ENCODE measurements at places on chromosomes 6 and 20.

DNA sequence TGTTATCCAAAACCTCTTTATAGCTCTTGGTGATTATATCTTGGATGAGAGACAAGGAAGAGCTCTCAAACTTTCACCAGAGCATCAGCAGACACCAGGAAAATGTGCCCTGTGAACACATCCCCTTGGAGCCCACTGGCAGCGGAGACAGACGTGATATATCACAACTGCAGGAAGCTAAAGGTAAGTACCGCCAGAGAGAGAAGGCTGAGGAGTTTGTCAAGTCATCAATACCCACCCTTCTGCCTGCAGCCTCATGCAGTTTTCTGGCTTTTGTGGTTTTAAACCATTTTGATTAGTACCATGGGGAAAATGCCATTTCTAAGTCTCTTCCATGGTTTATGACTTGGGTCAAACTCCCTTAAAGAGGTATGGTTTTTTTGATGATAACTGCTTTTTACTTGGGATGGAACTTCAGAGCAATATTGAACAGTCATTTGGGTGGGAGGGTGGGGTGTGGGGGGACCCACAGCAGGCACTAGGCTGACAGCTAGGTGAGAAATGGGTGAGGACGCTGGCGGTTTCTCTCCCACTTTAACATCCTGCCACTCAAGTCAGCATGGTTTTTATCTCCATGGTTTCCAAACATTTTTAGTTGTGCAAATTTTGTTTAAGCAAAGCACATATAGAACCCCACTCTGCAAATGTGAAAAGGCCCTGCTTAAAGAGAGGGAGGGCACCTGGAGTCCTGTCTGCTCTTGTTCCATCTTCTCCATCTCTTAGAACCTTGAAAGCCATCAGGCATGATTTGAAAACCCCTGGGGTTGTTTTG is 108.4 kb downstream of the SCML4 start:
- no peak for DNase-seq

DNA sequence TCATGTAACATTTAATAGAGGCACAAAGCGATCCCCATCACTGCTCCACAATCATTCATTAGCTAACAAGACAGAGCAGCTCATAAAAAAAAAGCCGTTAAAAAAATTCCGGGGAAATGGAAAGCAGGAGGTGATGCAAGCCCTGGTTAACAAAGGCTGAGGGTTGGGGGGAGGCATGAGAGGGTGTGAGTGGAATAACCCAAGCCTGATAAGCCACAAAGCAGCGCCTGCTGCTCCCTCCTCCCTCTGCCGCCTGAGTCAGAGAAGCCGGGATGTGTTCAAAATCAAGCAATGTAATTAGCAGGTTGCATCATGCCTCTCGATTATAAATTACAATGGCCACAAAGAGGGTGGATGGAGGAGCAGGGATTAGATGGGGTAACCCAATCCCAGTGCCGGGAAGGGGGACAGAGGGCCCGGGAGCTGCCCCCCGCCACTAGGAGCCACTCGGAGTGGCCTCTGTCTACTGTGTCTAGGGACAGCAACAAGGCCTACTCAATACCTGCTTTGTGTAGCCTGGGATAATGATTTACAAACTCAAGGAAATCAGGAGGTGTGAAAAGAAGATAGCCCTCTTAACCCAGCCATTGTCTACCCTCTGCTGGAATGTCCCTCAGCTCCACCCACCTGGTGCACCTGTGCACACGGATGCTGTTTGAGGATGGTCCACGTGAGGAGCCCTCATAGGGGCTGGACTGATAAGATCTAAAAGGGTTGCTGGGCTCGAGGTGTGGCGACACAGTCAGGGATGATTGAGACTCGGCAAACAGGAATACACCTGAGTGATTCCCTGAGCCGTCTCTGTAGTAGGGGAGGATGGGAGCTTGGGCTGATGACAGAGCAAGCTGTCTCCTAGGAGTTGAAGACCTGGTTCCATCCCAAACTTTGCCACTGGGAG is 156.9 kb downstream of the VEGFA start:
- peak; percentile 71 for DNase-seq

GRCh38 chr6:155787168-155787567 is 331.5 kb upstream of the NOX3 start:
- no peak for DNase-seq

GRCh38 chr20:2122936-2123335 is 21.3 kb downstream of the STK35 start:
- DNase-seq, result no peak

DNA sequence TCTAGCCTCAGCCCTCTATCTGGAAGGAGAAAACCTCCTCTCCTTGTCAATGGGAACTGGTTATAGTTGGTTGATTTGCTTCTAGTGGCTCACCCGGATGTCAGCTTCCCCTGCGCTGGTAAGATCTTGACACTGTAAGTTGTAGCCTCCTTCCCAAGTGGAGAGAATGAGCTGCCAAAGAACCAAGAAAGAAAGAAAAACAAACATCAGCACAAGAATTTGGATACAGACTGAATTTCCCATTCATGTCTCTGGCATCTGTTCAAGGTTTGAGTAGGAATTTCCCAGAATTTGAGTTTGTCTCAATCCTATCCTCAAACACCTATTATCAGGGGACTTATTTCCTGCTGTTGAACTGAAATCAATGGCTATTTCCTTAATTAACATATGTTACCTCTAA is 44.1 kb downstream of the ELOVL2 start:
- DNase-seq, result no peak

DNA sequence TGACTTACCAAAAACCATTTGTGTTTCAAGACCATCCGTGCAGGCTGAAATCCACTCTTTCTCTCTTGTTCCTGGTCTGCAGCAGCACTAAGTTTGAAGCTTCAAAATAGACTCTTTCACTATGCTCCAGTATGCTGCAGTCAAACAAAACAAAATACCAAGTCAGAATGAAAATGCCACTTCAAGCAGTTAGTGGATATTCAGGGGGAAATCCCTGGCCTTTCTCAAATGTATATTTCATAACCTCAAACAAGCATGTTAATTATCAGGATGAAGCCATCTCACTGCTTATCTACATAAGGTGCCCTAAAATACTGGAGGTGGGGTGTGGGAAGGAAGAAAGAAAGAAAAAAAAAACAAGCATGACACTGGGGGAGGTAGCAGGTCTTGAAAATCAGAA is 103.5 kb downstream of the ATXN1 start:
- no peak for DNase-seq

DNA sequence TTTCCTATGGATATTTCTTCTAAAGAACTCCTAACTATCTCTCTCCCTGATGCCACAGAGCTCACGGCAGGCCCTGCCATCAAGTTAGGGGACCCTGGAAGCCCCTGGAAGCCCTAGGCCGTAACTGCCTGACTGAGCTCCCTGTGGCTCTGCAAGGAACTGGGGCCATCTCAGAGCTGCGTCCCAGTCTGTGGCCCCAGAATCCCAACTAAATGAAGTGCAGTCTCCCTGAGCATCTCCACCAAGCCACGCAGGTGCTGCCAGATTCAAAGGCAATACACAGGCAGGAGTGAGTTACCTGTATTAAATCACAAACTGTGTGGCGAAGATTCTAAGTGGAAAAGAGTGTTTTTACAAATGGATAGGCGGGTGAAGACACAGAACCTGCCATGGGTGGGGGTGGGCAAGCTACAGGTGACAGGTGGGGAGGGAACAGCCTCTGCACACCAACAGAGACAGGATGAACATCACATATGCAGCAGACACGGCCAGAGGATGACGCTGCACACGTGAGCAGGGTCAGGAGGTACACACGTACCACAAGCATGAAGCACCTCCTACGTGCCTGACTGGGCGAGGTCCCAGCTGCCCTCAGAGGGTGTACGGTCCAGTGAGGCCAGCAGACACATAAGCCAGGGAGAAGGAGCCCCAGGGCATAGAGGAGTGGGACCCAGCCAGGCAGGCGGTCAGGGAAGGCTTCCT is 358.5 kb downstream of the ZFAND3 start:
- DNase-seq, result no peak

DNA sequence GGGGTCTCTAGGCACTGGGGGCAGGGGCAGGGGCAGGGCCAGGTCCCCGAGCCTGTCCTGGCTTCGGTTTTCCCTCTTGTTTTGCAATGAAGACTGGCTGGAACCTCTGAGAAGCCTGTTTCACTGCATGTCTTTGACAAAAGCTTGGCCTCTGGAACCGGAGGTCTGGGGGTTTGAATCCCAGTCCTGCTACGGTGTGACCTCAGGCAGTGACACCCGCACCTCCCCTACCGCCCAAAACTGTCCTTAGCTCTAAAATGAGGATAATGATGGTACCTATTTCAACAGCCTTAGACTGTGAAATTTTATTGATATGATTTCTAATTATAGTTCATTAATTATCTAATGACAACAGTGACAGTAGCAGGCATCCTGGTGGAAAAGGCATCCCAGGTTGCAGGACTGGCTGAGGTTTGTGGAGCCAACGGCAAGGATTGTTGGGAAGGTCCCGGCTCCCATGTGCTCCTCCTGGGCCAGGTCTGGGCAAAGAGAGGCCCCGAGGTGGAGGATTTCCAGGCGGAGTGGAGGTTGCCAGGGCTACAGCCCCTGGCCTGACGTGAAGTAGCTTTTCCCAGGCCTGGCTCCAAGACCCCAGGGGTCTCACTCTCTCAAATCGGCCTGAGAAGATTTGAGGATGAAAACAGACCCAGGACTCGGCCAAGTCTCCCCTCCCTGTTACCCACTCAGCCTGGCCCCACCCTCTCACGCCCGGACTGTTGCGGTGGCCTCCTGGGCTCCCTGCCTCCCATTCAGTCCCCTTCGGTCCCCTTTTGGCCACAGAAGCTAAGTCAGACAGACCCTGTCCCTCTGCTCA is 57.9 kb downstream of the SNAI1 start:
- DNase-seq, result no peak

GRCh38 chr6:15509335-15509933 is 153.4 kb downstream of the DTNBP1 start:
- no peak for DNase-seq

GRCh38 chr20:725491-725890 is 42.8 kb downstream of the SLC52A3 start:
- DNase-seq, result no peak

DNA sequence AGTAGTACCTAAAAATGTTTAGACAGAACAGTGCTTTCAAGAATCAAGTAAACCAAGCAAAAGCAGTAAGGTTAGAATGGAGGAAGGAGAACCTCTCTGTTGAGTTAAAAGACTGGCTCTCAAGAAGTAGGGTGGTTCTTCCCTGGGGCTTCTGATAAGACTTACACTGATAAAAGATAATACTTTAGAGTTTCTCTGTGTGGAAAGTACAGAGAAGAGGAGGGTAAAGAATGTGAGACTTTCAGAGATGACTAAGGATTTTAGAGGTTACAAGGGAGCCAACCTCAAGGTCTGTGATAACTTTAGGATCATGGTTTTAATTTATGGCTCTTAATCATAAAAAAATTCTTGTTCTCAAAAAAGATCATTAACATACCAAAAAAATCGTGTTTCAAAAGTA is 30.9 kb upstream of the ALDH8A1 start:
- DNase-seq, result no peak

- DNase-seq, result no peak
Observed at GRCh38 chr6:8839626-8840025, 404.3 kb upstream of the SLC35B3 start.

DNA sequence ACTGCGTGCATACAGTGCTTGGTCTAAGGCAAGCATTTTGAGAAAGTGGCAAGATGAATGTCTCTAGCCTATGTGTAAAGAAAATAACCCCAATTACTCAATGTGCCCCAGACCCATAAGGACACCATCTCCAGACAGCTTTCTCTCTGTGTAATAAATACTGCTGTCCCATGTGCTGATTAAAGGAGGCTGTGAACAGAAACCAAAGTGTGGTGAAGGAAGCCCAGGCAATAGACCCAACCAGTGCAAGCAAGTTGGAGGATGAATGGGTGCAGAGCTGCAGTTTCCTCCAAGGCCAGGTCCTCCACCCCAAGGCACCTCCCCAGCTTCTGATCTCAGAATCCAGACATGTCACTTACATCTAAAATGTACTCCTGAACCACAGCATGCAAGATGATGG is 60.6 kb downstream of the TRAM2 start:
- no peak for DNase-seq

- DNase-seq, result no peak
Observed at GRCh38 chr20:57779401-57780003, 69.7 kb upstream of the PMEPA1 start.

- no peak for DNase-seq
Observed at GRCh38 chr6:128694303-128695009, 174.1 kb upstream of the PTPRK start.

- peak; percentile 52 for DNase-seq
Observed at GRCh38 chr6:159608961-159609651, 83.9 kb downstream of the SOD2 start.

- DNase-seq, result no peak
Observed at GRCh38 chr6:73870907-73871306, 174.9 kb downstream of the CD109 start.

DNA sequence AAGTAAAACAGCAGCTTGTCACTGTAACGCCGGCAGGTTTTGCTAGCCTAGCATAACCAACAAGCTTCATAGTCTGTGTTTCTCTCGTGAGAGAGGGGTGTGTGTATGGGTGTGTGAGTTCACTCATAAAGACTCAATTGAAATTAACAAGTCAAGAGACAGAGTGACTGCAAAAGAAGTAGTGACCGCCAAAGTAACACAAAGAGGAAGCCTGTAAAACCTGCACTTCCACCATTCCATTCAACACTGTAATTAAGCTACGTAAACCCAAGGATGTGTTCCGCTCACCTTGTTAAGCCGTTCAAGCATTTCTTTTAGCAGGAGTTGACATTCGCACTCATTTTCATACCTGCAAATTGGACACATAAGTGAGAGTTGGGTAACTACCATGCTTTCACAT is 6.6 kb downstream of the BFSP1 start:
- no peak for DNase-seq

DNA sequence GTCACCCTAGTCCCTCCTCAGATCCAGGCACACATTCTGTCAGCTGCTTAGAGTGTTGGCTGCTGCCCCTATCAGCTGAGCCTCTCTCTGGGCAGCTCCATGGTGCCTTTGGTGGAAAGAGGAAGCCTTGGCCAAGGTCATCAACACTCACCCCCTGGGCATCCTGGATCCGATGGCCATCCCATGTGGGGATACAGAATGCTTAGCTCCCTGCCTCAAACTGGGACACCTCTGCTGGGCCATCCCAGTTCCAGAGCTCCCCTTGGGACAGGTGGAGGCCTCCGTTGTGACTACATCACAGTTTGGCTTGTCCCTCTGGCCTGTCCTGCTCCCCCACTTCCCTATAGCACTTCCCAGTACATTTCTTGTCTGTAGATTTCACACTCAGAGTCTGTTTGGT is 45.6 kb downstream of the TOX2 start:
- DNase-seq, result no peak

GRCh38 chr6:142854589-142855488 is 90.1 kb downstream of the HIVEP2 start:
- no peak for DNase-seq

GRCh38 chr6:87653074-87653962 is 48.7 kb downstream of the AKIRIN2 start:
- DNase-seq, result peak; percentile 48

DNA sequence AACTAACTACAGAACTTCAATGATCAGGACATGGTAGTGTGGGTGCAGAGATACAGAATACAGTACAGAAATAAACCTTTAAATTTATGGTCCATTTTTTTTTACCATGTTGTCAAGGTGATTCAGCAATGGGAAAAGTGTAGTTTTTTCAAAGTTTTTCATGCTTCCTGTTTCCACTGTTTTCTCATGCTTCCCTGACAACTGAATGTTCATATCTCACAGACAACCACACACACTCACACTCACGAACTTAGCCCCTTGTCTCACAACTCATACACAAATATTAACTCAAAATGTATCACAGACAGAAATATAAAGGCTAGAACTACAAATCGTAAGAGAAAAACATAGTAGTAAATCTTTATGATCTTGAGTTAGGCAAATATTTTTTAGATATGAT is 232.6 kb upstream of the CDYL start:
- no peak for DNase-seq

Measured in D341Med (cell line).